ENCODE measurements at places on chromosomes 16 and 17.

- peak; percentile 90 for DNase-seq
Measured at GRCh38 chr16:24670623-24671454, 58.6 kb upstream of the TNRC6A start.

DNA sequence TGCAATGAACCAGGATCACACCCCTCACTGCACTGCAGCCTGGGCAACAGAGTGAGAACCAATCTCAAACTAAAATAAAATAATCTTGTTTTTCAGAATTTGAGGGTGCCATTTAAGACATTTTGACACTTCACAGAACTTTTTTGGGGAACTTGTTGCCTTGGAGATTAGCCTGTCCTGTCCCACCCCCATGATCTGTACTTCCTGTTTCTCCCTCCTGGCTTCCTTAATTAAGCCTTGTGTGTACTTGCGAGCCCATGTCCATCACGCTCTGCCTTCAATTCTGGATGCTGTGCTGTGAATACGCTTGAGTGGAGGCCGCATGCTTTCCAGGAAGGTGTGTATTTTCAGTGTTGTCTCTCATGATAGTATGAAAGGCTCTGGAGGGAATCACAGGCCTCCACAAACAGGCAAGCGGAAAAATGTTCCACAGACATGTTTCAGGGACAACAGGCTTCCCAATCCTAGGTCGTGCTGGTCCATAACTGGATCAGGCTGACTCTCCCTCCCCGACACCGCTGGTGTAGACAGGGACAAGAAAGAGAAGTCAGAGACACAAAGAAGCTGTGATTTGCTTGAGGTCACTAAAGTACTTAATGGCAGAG, 56.9 kb downstream of the NOS2 start:
- DNase-seq = no peak

- no peak for DNase-seq
Measured at GRCh38 chr17:82377924-82378740, 6.6 kb downstream of the UTS2R start.

- DNase-seq = no peak
Measured at GRCh38 chr16:78996790-78997189, 603.7 kb downstream of the MAF start.

GRCh38 chr17:951325-952132, 28.0 kb downstream of the NXN start:
- peak; percentile 89 for DNase-seq

GRCh38 chr16:56841233-56841632, 23.8 kb upstream of the SLC12A3 start:
- DNase-seq = no peak

GRCh38 chr17:79087428-79088143, 13.0 kb downstream of the ENGASE start:
- peak; percentile 12 for DNase-seq

GRCh38 chr16:2663553-2664546, 18.5 kb upstream of the KCTD5 start:
- peak; percentile 41 for DNase-seq
